Stimulated activated CD8-positive, alpha-beta memory T cell treated with anti-CD3 and anti-CD28 coated beads, Interleukin-4, amount 100 ng/mL, for 1 hour (primary cell): ENCODE measurements at places on chromosomes 3 and 15.

DNA sequence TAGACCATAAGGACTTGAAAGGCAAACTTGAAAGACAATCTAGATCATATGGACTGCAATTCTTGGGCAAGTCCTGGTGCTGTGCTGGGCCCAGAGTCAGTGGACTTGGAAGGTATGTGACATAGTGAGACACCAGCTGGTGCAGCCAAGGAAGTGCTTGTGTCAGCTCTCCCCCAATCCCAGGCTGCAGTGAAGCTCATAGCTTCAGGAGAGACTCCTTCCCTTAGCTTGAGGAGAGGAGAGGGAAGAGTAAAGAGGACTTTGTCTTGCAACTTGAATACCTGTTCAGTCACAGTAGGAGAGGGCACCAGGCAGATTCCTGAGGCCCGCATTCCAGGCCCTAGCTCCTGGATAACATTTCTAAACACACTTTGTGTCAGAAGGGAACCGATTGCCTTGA lies 127.4 kb upstream of the ZPLD1 start:
- DNase-seq = no peak

GRCh38 chr15:42203891-42204290 lies 4.2 kb downstream of the VPS39 start:
- DNase-seq = no peak

DNA sequence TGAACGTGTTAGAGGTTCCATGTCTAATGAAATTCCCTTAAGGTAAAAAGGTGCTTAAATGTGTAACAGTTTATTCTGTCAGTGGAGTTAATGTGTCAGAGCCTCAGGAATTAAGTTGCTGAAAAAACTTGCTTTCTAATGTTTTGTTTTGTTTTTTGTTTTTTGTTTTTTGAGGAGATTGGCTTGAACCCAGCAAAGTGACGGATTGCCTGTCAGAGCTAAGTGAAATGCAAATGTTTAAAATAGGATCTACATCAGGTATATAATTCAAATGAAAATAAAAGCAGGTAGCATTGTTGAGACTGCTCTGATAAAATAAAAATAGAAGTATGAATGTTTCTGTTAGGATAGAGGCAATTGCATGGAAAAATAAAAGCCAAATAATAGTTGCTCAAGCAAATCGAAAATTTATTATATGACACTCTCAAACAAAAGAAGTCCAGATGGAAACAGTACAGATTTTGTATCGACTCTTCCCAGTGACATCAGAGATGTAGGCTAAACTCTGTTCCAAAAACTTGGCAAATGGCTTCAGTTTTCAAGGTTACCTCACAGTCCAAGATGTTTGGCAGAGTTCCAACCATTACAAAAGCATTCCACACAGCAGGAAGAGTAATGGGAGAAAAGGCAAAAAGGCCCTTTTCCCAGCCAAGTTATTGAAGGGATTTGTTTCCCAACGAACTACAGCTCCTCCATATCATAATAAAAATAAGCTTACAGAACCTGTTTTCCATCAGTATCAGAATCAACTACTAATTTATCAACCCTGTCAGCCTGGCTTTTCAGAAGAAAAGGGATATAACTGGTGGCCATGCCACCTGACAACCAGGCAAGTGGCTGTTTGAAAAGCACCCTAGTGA lies 291.0 kb downstream of the TBL1XR1 start:
- DNase-seq = no peak

- no peak for DNase-seq
Observed at GRCh38 chr3:129501630-129502029, 26.8 kb upstream of the RHO start.

DNA sequence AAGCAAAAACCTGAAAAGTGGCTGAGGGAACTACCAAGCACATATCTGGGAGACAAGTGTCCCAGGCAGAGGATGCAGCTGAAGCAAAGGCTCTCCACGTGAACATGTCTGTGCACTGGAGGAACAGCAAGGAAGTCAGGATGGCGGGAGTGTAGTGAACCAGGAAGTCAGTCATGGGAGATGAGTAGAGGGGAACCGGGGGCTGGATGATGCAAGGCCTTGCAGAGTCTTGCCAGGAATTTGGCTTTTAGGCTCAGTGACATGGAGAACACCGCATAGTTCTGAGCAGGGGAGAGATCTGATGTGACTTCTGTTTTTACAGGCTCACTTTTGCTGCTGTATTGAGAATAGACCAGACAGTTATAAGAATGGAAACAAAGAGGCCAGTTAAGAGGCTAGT lies 19.0 kb downstream of the C2CD4A start:
- DNase-seq = no peak

GRCh38 chr3:7393944-7394605 lies 533.2 kb downstream of the GRM7 start:
- DNase-seq = no peak

DNA sequence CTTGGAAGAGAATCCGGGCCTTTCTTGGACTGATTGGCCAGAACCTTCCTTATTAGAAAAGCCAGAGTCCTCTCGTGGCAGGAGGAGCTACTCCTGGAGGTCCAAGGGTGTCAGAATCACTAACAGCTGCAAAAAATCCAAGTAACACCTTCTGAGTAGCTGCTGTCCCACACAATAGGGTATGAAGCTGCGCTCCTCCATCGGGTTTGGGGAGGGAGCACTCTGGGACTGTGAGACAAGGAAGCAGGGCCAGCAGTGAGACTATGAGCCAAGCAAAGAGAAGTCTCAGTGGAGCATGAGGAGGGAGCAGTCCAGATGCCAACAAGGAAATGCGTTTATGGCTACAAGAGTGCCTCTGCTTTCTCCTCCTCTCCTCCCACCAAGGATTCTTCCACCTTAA lies 21.7 kb downstream of the SEMA3G start:
- no peak for DNase-seq

GRCh38 chr3:126696701-126697267 lies 7.3 kb upstream of the CHCHD6 start:
- DNase-seq = no peak

DNA sequence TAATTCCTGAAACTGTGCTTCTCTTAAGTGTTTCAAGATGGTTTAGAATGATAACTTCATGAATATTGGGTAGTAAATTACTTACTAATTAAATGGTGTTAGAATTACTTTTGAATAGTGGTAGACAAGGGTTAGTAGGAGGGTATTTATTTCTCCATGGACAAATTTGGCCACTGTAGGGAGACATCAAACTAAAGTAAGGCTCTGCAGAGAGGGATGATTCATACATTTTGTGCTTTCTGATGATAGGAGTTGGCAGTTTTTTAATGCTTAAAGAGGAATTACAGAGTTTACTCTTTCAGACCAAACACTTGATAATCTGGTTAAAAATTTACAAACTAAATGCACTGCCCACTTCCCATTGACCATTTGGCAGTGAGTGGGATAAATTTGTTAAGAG lies 127.6 kb downstream of the NAALADL2 start:
- DNase-seq = no peak

- DNase-seq = no peak
Observed at GRCh38 chr15:60087561-60087960, 83.5 kb downstream of the FOXB1 start.

GRCh38 chr3:39376959-39377634 lies 6.1 kb upstream of the SLC25A38 start:
- DNase-seq = no peak

DNA sequence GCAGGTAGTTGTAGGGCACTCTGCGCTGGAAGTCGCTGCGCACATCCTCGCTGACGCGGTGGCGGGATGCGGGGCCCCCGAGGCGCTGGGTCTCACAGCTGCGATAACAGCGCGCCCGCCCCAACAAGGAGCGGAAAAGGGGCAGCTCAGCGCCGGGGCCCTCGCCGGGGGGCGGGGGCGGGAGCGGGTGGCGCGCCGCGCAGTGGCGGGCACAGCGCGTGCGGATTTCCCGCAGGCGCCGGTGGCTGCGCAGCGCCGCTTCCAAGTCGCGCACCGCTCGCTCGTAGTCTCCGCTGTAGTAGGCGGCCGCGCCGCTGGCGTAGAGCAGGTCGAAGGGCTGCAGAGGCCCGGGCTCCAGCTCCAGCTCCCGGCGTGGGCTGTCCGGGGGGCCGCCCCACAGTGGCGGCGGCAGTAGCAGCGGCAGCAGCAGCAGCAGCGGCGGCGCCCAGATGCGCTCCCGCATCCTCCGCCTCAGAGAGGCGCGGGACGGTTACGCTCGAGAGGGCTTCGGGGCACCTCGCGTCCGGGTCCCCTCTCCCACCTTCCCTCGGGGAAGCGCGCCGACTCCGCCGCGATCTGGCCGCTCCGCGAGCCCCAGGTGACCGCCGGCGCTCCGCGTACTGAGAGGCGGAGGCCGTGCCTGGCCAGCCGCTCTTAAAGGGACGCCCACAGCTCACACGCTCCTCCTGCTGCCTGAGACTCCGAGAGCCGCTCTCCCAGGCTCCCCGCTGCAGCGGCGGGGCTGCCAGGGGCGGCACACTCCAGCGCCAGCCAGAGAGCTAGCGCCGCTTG lies at the start of gene P3H2:
TSS of gene P3H2 (minus strand) at position 629 of the 792 bp plus-strand sequence. CDS start at position 463, 166 bp downstream.
- no peak for DNase-seq

DNA sequence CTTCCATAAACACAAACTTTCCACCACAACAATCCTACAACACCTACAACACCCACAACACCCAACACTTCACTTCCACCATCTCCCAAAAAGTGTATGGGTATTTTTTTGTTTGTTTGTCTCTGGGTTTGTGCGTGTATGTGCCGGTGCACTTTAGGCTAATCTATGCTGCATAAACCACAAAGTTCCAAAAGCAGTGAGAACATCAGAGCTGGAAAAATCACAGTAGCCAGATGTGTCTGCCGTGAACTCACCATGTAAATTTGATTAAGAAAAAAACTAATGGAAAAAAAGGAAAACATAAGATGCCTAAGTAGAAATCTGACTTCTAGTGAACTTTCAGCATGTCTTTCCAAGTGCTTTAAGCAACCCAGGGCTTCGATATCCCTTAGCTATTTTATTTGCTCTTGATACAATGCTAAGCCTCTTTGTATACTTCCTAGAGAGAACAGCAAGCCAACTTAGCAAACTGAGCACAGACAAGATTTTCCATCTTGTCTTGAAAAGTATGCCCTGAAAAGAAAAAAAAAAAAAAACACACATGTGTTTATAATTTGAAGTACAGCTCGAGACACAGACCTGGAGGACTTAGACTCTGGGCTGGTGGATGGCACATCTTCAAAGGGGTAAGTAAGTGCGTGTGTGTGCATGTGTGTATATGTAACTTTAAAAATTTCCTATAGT lies 91.4 kb downstream of the WWTR1 start:
- no peak for DNase-seq

DNA sequence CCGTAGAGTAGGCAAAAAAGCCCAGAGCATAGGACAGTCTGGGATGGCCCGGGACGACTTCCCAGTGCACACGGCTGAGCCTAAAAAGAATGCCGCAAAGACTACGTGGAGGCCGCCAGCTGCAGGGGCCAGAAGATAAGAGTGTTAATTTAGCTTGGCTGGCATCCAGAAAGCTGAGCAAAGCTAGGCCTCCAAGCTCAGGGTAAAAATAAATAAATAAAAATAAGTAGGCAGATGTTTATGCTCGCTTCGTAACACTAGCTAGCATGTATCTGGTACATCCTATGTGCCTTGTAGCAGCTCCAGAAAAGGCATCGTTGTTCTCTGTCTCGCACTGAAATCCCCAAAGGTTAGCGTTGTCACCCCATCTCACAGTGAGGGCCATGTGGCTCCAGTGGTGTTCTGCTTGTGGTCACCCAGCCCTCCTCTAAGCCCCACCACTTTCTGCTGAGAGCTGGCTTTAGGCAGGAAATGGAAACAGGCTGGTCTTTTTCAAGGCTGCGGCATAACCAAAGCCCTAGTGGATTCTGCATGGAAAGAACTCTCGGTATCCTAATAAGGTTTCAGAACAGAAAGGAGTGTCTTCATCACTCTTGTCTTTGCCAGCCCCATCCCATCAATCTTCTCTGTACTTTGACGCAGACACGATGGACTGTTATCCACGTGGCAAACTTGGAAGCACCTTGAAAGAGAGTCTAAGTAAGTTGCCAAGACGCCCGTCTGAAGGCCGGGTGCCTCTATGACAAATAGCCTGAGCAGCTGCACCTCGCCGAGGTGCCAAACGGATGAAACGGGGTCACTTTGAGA lies 58.1 kb upstream of the MEF2A start:
- no peak for DNase-seq

GRCh38 chr3:113128386-113129015 lies 82.9 kb upstream of the BOC start:
- no peak for DNase-seq

DNA sequence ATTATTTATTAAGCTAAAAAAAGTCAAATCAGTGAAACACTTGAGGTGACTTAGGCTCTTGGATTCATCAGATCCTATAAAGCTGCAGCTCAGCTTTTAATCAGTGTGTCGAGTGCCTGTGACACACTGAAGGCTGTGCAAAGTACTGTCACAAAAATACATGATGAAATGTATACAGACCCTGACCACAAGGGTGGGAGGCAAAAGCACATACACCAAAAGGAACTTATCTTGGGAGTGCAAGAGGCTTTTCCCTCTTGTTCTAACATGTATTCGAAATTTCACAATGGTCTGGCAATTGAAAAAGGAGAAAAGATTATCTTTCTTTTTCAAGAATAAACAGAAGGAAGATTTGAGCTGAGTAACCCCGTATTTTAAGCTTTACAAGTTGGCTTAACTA lies 35.9 kb downstream of the VGLL4 start:
- no peak for DNase-seq

DNA sequence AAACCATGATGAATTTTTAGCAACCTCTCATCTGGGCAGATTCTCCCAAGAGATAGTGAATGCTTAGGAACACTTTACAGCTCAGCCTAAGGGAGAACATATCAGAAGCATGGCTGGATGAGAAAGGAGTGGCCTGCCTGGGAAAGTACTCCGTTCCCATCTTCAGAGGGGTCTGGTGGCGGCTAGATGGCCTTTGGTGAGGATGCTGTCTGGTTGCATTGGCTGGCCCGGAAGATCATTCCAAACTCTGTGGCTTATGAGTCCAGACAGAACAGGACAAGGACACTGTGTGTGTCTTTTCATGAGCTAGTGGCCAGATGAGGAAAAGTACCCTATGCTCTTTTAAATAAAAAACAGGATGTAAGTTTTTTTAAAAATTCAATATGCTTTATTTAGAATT lies 51.2 kb downstream of the CRTC3 start:
- DNase-seq = no peak

DNA sequence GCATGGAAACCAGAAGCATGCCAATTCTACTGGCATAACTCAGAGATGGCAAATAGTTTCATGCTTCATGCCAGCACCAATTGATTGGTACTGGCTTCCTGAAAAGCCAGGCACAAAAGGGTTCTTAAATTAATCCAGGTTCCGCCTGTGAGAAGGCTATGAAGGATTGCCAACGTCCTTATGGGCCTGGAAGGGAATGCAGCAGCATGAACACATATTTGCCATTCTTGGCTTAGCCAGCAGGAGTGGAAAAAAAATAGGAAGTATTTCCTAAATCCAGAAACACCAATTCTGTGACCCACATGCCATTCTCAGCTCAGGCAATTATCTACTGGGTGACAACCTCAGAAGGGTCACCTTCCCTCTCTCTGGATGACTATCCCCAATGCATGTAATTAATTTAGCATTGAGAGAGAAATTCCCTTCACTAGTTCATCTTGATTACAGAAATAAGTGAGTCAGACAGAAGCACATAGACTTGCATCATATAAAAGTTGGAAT lies 36.0 kb downstream of the ADAMTS9 start:
- DNase-seq = no peak

- DNase-seq = no peak
Observed at GRCh38 chr3:129897026-129897425, 3.5 kb upstream of the TMCC1 start.

GRCh38 chr3:75001330-75001729 lies 386.9 kb upstream of the CNTN3 start:
- DNase-seq = no peak
